ENCODE measurements at places on chromosomes 6 and 20.

DNA sequence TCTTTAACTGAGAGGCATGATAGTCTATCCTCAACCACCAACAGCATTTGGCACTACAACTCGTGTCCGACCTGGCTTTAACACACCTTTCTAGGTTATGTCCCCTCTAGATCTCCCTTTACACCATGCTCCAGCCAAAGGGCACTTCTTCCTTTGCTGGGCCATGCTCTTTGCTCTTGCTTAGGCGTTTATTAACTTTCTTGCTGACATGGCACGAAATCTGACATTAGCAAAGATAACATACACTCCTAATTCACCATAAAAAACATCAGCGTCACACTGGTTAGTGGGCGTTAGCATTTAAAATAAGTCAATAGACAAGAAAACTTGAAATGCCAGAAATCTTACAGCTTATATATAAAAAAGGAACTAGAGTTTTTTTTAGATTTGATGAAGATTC, 47.3 kb upstream of the ADGRG6 start:
- no peak for DNase-seq

GRCh38 chr20:40525351-40525750, 163.7 kb downstream of the MAFB start:
- no peak for DNase-seq

DNA sequence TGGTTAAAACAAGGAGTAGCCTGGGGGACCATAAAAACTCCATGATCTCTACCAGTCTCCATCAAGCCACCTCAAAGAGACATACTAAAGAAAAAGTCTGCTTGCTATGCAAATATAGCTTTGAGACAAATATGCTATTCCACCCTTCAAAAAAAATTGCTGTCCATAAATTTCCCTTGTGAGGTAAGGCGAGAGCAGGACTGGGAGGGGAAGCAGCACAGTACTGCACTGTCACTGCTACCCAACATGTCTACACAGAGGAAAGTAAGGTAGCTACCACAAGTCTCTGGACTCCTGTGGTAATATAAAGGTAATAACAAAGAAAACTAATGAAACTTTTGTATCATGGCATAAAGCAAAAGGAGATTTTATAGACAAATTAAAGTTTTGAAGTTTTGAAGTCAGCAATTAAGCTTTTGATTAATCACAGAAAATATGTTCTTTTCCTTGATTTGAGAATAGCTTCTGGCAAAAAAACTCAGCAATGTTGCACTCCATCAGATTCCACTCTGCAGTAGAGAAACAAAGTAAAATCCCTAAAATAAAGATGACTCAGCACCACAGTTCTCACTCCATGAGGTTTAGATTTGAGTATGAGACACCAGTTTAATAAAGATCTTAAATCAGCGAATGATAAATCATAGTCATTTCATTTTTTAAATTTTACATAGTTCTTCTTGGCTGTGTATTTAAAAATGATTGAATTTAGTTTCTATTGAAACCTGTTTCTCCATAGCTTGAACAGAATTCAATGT, 602.4 kb downstream of the COL12A1 start:
- no peak for DNase-seq

- DNase-seq: no peak
Measured at GRCh38 chr6:21847711-21848480, 254.3 kb downstream of the SOX4 start.

- DNase-seq: no peak
Measured at GRCh38 chr6:157546321-157546720, 165.3 kb downstream of the ZDHHC14 start.

GRCh38 chr6:125164696-125165095, 11.1 kb downstream of the TPD52L1 start:
- DNase-seq: no peak

DNA sequence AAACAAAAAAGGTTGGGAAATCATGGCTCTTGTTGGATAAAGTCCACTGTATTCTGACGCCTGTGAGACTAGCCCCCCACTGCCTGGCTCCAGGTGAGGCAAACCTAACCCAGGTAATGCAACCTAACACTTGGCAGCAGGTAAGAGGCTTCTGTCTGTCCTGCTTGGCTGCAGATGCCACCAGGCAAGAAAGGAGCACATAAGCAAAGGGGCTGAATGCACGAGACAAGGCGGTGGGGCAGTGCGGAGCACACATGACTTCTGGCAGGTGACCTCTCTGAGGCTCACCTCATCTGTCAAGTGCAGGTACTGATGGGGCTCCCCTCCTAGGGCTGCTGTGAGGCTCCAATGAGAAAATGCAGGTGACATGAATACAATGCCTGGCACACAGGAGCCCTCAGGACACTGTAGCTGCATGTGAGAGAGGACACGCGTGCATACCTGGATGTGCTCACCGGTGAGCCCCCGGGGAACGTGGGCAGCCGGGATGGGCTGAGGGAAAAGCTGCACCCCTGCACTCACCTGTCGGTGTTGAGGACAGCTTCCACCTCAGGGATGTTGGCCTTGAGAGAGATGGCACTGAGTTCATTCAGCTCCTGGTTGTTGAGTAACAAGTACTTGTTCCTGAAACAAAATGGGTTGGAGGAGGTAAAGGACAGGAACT, 54.1 kb downstream of the MYH7B start:
- DNase-seq: no peak

GRCh38 chr6:113620386-113620785, 236.8 kb upstream of the MARCKS start:
- no peak for DNase-seq

DNA sequence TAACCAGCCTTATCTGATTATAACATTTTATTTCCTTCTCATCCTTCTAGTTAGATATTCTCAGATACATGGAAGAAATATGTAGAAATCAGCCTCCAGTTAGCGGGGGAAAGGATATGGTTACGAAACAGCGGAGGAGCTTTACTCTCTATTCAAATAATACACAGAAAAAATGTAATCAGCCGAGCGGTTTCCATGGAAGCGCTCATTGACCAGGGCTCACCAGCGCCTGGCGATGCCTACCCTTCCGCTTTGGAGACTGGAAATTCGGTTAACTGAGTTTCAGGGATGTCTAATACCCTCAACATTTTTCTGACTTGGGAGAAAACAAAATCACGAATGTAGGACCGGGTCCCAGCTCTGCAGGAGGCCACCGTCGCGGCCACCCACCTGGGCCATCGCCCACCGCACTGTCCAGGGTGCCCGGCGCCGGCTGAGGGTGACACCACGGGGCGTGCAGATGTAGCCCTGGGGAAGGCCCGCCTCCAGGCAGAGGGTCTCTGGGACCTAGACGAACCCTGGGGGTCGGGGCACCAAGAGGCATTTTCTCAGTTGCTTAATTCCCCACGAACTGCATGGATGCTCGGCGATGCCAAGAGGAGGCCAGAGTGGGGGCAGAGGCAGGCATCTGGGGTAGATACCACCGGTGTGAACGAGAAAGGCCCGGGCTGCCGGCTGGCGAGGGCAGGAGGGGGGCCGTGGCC, 1.7 kb downstream of the PRR18 start:
- no peak for DNase-seq

DNA sequence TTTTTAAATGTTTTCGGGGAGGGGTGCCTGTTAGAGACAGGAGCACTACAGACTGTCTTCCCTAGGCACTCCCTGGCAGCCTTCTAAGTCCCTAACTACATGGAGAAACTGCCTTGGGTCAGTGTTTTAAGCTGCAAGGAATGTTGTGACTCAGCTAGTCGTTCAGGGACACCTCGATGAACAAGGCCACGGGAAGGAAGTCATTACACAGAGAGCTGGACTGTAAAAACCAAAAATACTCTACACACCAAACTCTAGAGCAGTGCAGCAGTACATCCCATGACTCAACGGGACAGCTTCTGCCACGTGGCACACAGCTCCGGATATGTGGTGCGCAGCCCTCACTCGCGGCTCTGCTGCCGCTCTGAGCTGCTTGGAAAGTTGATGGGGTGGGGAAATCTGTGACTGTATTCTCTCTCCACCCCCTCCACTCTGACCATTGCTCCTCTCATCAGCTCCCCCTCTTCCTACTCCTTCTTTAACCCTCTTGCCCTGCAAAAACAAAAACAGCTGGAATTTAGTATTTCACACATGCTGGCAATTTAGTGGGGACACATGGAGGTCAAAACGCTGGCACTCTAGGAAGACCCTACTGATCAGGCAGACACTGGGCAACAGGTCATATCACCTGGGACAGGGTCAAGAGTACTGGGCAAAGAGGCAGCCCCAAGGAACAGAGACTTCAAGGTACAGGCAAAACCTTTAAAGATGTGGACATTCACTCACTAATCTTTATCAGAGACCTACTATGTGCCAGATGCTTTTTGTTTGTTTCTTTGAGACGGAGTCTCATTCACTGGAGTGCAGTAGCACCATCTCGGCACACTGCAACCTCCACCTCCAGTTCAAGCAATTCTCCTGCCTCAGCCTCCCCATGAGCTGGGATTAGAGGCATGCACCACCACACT, 10.9 kb upstream of the LPIN3 start:
- peak; percentile 62 for DNase-seq

DNA sequence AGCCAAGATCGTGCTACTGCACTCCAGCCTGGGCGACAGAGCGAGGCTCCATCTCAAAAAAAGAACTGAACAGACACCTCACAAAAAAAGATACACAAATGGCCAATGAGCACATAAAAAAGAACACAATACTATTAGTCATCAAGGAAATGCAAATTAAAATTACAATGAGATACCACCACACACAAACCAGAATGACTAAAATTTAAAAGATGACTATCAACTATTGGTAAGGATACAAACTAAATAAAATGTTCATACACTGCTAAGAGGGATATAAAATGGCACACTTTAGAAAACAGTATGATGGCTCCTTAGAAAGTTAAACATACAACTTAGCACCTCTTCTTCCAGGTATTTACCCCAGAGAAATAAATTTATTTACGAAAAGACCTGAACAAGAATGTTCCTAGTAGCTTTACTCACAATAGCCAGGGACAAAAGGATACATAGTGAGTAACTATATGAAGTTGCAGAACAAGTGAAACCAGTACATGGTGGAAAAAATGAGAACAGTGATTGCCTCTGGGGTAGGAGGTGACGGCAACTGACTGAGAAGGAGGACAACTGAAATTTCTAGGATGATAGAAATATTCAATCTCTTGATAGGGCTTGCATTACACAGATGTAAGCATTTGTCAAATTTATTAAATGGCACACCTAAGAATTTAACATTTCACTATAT, 53.2 kb downstream of the FAM8A1 start:
- no peak for DNase-seq

DNA sequence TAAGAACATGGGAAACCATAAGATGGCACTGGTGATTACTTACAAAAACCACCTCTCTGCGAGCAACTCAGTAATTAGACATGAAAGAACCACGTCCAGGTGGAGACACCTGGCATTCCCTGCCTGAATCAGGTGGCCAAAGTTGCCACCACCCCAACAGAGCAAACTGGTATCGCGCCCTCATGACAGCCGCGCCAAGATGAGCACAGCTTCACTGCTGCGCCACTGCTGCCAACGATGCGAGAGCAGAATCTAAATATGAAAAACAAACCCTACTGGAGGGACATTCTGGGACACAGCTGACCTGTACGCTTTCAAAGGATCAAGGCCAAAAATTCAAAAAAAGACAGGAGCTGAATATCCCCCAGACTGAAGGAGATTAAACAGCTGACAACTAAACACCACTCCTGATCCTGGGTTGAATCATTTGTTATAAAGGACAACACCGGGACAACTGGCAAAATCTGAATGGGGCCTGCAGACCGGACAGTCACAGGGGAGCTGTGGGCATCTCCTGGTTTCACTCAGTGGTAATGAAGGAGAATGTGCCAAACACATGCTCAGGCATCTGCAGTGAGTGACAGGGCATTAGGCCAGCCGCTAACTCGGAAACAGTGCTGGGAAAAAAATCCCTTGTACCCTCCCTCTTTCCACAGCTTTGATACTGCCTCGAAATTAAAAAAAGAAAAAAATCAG, 17.4 kb downstream of the CST7 start:
- DNase-seq: no peak

DNA sequence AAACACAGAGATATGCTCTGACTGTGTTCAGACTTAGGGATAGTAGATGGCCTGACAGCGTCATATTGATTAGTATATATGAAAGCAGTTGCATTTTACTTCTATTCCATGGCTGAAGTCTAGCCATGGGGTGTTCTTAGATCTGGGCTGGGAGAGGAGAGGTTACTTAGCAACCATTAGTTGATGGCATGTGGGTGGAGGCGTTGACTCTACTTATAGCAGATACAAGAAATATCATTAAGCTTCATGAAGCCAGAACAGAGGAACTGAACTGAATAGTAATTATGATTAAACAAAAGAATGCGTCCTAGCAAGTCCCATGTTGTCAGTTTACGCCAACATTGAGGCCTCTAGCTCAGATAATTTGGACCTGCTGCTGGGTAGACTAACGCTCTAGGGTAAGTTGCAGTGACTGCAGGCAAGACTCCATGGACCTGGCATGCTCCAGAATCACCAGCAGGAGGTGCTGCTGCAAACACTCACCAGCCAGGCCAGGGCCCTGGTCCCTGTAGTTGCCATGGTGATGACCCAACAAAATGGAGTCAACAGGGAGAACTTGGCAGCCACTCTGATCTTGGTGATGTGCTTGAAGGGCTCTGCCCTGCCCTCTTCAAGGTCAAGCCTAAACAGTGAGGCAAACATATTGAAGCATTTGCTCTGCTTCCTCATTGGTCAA, 477.3 kb downstream of the PREX1 start:
- no peak for DNase-seq

- no peak for DNase-seq
Measured at GRCh38 chr6:160455081-160455480, 106.9 kb downstream of the SLC22A3 start.

DNA sequence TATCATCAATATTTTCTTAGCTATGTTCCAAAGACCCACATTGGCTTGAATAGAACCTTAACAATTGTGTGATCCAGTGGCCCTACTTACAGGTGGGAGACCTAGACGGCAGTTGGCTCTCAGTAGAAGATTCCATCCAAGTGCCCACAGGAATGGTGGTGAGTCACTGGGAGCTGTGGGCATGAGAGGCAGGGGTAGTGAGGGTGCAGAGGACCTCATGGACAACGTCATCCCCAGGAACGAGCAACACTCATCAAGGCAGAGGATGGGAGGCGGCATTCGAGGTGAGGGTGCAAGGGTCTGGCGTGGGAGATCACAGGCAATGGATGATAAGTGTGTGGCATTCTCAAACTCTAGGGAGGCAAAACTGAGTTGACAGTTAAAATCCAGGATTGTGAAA, 17.5 kb upstream of the SPO11 start:
- DNase-seq: no peak
